NCI-H510A (cell line): ENCODE measurements at places on chromosomes 3 and 15.

DNA sequence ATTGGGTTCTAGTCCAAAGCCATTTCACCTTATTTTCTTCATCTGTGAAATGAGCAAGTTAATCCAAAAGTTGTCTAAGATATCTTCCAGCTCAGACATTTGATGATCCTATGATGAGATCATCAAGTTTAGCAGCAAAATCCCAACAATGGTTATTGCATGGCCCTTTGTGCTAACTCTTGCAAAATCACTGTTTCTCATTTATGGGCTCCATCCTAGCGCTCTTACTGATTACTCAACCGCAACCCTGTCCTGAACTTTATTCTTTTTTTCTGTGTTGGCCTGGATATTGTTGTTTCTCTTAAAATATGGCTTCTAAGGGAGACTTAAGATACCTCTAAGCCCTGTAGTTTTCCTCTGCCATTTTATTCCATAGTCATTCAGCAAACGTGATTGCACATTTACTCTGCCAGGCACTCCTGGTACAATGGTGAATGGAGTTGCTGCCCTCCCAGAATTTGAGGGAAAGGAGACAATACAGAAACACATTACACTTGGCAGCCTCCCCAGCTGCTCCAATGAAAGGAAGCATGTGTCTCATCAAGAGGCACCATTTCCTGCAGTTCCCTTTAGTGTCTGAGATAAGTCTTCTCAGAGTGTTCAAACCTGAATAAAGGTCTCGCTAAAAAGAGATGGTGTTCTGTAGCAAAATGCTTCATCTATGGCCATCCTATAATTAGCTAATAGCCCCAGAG lies 4.4 kb downstream of the GXYLT2 start:
- DNase-seq = no peak

DNA sequence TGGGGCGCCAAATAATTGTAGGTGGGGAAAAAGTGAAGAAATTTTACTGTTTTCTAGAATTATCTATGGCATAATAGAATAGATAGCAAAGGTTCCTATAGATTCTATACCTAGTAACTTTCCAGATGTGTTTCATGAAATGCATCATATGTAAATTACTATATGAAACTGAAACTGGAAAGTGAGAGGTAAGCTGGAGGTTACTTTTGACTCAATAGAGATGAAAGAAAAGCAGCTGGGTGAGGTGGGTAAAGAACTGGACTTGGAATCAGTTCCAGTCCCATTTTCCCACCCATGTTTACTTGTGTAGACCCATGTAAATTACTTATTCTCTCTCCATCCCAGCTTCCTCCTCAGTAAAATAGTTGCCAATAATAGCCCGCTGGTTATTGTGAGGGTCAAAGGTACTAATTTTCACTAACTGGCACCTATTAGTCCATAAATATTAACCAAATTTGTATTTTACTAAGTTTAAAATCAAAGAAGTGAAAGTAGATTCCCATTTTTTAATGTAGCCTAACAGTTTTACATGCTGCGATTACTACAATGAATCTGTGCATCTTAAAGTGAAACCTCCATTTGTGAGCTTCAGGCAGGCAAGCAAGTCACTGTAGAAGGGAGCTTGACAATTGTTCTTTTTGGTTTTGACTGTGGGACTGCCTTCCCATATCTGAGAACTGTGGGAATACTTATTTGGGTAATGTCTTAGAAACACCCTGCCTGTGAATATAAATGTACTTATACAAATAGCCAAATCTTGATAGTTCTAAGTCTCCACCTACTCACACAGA lies 312.1 kb downstream of the SLC9A9 start:
- DNase-seq = no peak

DNA sequence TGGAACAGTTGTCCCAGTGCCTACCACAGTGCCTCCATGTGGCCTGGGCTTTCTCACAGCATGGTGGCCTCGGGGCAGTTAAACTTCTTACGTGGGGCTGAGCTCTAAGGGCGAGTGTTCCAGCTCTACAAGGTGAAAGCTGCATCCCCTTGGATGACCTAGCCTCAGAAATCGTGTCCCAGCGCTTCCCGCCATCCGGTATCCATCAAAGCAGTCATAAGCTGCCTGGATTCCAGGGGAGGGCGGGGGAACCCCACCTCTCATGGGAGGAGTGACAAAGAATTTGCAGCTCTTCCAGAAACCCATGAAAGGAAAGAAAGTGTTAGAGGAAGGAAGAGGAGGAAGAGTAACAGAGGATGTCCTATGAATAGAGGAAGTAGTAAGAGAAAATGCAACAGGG lies 45.8 kb upstream of the CCDC174 start:
- no peak for DNase-seq

DNA sequence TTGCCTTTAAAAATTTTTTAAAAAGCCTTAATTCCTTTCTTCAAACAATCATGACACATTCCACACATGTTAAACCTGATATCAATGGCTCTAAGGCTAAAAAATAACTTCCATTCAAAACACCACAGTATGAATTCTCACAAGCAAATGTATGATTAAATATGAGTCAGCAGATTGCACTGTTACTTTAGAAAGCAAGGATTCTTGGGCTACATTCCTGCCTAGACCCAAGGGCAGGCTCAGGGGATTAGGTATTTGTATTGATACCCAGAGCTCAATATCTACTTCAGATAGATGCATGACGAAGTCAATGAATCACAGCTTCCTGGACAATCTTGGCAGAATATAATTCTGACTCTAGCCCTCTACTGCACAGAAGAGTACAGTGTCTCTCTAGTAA lies 65.7 kb downstream of the RARB start:
- no peak for DNase-seq

DNA sequence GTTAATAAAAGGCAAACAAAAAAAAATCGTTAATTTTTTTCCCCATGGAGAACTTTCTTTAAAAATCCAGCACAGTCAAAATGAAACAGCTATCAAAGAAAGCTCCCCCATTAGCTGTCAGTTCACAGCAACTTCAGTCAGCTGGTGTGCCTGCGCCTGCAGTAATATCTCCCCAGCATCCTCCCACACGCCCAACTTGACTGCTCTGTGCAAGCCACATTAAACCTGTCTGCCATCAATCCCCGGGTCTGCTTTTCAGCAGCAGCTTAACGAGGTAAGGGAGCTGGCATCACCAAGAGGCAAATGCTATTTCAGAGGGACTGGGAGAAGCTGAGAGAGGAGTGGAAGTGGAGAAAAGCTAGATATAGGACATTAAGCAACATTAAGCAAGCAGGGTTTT lies 337.5 kb downstream of the GAP43 start:
- DNase-seq = no peak

GRCh38 chr3:46865031-46865507 lies 1.8 kb upstream of the MYL3 start:
- no peak for DNase-seq

GRCh38 chr3:106425916-106426315 lies 557.1 kb upstream of the CBLB start:
- no peak for DNase-seq

DNA sequence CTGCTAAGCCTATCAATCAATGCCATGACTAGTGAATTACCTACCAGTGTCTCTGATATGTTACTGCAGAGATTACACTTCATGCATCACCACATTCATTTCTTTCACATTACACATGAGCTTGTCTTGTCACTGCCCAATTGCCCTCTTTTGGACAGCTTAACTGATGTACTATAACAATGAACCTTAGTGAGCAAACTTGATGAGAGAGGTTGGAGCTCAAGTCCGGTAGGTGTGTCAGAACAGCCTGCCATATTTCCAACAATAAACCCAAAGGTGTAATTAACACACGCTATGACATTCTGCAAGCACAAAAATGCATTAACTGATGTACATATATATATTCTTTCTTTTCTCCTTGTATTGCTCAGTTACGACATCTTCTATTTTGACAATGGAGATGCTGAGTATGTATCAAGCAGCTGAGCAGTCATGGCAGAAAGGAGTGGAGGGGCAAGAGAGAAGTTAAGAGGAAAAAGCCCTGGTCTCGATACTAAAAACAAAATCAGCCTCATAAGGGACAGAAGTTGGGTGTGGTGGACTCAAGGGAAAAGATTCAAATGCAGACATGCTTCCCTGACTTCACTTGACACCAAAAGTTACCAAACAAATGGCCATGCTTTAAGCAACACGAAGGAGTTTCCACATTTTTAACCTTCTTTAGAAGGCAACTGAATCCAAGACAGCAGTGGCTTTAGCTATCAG lies 538.2 kb downstream of the FOXP1 start:
- no peak for DNase-seq

DNA sequence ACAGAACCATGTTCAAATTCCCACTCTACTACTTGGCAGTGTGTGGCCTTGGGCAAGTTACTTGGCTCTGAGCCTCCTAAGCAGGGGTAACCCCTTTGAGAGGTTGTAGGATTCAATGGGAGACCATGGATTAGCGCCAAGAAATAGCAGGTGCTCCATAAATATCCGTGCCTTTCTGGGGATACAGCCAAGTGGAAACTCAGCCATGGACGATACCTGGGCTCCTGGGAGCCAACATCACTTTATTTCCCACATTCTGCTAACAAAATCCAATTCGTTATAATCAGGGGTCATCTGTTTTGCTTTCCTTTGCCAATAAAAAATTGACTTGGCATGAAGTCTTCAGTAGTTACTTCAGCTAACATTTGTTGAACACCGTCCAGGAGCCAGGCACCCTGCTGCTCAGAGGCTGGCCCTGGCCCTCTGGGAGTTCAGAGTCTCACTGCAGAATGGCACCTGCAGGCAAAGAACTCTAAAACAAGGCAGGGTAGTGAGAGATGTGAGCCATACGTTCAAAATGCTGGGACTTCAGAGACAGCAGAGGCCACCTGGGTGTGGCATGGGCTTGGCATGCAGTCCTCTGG lies 42.3 kb downstream of the ZDHHC19 start:
- DNase-seq = no peak

DNA sequence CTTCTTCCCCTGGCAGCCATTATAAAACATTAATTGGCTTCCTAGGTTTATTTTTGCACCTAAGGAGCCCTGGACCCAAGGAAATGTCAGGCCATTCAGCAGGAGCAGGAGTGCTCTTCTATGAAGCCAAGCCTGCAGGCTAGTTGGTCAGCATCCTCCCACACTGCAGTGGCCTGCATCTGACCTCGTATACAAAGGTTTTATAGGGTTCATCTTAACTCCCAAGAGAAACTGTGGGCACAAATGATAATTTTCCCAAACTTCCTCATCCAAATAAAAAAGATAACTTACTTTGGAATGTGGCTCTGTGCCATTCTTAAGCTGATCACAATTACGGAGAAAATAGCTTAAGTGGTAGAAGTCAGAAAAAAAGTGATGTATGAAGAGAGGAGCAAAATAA lies 19.4 kb downstream of the PLSCR1 start:
- no peak for DNase-seq

DNA sequence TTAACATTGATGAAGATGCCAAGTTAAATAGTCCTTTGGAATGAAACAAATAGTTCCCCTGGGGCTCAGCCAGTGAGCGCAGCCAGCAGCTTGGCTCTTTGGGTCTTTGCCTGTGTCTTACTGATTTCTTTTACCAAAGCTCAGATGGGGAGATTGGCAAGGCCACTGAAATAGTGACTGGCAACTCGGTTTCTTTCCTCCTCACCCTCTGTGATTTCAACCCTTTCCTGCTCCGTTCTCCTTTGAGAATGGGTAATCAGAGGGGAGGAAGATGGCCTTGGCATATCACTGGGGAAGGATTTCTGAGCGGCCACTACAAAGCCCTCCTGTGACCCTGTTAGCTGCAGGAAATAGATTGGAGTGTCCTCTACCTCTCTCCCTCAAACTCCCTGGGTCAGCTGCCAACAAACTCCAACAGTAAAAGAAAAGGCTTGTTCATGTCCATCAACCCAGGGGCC lies 337.1 kb upstream of the LRRFIP2 start:
- no peak for DNase-seq

GRCh38 chr15:44094781-44095180 lies 100.3 kb downstream of the FRMD5 start:
- no peak for DNase-seq

DNA sequence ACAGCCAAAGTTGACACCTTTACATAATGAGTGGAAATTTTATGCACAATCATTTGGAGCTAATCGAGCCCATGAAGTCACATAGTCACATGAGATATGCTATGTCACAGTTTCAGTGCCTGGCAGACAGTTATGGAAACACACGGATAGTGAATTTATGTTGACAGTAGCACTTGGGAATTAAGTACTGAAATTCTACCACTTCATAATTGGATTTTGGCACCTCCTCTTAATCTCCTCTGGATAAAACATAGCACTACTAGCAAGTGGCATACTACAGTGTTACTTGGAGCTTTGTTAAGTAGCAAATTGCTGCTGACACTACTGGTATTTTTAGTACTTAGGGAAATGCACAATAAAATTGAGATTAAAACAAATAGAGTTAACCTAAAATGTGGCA lies 1679.4 kb downstream of the OTOL1 start:
- DNase-seq = no peak

DNA sequence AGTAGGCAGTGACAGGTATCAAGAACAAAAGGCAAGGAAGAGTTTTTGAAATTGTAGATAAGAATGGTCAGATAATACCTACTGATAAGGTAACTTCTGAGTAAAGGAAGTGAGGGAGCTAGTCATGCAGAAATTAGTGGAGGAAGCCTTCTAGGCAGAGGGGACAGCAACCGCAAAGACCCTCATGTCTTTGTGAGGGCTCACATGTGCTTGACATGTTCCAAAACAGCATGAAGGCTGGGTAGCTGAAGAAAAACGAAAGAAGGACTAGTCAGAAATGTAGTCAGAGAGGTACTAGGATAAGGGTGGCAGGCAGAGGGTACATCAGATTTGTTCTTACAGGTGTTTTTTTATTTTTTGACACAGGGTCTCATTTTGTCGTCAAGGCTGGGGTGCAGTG lies 5.3 kb downstream of the SIN3A start:
- DNase-seq = no peak

- DNase-seq = no peak
Measured at GRCh38 chr3:61853912-61854311, 292.5 kb downstream of the PTPRG start.

- DNase-seq = no peak
Measured at GRCh38 chr3:27271890-27272289, 97.3 kb downstream of the NEK10 start.

GRCh38 chr15:66252685-66253417 lies 699 bp downstream of the MEGF11 start:
- DNase-seq = no peak

DNA sequence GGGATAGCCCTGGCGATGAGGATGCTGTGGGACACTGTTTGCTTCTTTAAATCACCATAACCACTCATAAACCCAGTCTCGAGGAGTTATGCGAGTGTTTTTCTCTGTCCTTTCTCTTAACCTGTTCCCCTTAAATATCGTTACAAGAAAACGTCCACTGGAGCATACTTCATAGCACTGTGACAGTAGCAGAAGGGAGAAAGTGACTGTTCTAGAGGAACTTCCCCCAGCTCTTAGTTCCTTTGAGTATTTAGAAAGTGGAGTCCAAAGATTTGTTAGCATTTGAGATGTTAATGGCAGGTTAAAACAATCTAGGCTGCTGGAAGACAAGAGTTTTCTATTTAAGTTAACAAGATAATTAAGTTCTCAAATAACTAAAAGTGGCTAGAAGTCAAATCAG lies 142.0 kb downstream of the GADL1 start:
- no peak for DNase-seq

GRCh38 chr3:49164983-49165720 lies 979 bp downstream of the CCDC71 start:
- DNase-seq = no peak
